ENCODE measurements at places on chromosomes 16 and 17.
A peak's percentile ranks its signal among the peaks of the same experiment; 100 is the strongest.

- DNase-seq = peak; percentile 68
These were observed 34.7 kb upstream of the RBBP6 start for GRCh38 chr16:24504472-24505345.

GRCh38 chr16:86200722-86201121 is 301.8 kb downstream of the IRF8 start:
- DNase-seq = no peak

DNA sequence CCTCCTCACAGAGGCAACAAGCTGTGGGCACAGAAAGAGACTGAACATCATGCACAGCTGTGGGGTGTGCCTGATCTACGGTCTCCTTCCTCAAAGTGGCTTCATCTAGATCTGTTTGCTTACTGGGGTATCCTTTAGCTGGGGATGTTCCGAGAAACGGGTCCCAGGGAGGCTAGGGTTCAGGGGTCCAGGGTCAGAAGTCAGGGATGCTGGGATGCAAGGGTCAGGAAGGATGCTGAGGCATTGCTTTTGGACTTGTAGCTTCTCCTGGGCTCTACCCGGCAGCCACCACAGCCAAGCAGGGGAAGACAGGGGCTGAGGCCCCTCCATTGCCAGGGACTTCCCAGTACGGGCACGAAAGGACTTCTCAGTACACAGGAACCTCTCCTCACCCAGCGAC is 6.6 kb downstream of the CD300LG start:
- no peak for DNase-seq

GRCh38 chr17:20989481-20989880 is 53.3 kb downstream of the USP22 start:
- DNase-seq = no peak

DNA sequence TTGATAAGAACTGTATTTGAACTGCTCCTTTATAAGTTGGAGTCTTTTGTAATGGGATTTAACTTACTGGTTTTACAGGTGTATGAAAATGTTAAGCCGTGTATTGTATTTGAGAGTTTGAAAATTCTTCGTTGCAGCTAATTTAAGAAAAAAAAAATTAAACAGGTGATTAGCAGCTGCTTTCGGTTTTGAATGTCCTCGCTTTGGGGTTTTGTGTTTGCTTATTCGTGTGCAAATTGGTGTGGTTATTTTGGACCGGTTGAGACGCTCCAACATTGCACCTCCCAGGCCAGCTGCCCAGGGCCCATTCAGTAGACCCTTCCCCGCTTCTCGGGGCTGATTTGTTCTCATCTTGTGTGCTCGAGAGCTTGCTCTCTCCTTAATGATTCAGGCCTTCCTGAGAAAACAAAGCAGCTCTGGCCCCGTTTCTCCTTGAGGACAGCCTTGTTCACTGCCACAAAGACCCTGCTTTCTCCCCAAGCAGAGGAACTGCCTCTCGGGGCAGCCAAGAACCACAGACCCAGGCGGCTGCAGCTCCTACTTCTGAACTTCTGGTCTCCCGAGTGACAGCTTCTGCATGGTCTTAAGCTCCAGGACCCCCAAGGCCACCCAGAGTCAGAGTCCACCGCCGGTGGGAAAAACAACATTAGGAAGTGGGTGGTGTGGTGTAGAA is 100.5 kb downstream of the MSI2 start:
- DNase-seq = no peak

DNA sequence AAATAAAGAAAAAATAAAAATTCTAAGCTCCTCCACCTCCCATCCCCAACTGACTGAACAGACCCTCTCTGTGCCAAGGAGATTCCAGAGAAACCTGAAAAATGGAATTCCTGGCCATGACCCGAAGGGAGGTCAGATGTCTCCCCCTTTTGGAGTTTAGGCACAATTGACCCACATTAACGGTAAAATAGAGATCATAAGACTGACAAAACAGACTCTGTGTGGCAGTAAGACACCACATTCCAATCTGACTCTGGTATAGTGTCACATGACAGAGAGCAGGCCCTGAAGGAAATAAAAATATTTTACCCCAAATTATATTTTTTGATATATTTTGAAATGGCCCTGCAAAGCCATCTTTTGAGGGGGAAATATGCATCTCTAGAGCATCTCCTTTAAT is 115.1 kb upstream of the ZKSCAN2 start:
- no peak for DNase-seq

- DNase-seq = peak; percentile 46
These were observed 1.1 kb downstream of the CHRNE start for GRCh38 chr17:4901648-4902344.

DNA sequence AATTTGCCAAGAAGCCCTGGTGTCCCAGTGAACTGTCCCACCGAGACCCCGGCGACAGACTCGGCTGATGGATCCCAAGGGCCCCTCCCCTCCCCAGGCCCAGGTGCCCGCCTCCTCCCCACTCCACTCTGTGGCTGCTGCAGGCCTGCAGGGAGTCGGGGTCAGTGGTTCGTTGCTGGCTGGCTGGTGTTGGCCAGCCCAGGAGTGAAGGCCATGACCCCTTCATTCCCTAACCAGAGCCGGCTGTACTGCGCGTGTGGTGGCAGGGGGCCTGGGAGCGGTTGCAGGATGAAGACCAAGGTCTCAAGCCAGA is 9.2 kb upstream of the TBX2 start:
- no peak for DNase-seq

DNA sequence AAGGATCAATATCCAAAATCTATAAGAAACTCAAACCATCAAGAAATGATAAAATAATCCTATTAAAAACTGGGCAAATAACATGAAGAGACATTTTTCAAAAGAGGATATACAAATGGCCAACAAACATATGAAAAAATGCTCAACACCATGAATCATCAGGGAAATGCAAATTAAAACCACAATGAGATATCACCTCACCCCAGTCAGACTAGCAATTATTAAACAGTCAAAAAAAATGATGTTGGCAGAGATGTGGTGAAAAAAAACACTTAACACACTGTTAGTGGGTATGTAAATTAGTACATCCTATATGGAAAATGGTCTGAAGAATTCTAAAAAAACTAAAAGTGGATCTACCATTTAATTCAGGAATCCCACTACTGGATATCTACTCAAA is 379.0 kb upstream of the SOX9 start:
- no peak for DNase-seq

- DNase-seq = peak; percentile 95
These were observed 10.0 kb downstream of the ATP5PD start for GRCh38 chr17:75036643-75037268.

- DNase-seq = no peak
These were observed 44.3 kb upstream of the CDH5 start for GRCh38 chr16:66322174-66322573.

- no peak for DNase-seq
These were observed 14.0 kb downstream of the HS3ST3A1 start for GRCh38 chr17:13587487-13588338.

DNA sequence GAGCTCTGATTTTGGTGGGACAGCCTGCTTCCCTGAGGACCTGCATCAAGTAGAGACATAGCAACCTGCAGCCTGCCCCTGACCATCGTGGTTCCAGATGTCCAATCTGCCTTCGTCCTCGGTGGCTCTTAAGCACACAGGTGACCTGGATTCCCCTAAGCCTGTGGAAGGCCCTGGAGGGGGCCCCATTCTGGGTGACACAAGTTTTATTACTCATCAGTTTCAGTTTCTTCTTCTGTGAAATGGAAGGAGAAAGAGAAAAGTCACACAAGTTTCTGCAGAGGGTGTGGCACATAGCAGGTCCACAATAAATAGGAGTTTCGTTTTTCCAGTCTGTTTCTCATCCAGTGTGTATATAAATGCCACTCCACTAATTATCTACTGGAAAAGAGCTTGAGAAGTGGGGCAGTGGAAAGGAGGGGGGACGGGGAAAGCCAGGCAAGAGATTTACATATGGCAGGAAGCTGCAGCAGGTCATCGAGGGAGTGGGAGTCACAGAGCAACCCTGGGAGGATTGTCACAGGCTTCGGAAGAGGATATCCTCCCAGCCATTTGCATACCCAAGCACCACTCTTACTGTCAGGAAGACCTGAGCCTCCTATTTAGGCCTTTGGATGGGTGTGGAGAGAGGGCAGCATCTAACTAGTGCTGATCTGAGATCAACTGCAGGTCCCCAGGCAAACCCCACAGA is 10.0 kb upstream of the NOS2 start:
- DNase-seq = peak; percentile 5

DNA sequence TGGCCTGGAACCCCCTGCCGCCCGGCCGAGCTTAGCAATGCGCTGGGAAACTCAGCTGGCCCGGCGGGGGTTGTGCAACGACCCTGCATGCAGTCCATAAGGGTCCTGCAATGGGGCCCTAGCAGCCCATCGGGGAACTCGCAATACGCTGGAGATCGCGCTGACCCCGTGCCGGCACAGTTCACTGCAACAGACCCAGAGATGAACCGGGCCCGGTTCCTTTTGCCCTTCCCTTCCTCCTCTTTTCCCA is 375 bp downstream of the SLC25A11 start:
- DNase-seq = no peak

DNA sequence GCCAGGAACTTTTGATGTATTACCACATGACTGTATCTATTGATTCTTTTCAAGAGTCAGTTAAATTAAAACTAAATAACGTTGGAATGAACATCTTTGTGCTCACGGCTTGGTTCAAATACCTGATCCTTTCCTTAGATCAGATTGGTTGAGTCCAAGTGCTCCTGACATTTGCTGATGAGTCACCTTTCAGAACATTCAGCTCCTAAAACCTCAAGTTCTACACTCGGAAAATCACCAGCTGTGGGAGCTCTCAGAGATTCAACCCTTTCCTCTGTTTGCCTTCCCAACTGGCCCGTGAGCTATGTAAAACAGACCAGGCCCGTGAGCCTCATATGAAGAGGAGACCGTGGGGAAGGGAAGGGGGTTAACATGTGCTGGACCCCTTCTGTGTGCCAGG is 68.1 kb downstream of the RTN4RL1 start:
- no peak for DNase-seq

- DNase-seq = no peak
These were observed 42.9 kb upstream of the CDRT4 start for GRCh38 chr17:15510361-15510760.

DNA sequence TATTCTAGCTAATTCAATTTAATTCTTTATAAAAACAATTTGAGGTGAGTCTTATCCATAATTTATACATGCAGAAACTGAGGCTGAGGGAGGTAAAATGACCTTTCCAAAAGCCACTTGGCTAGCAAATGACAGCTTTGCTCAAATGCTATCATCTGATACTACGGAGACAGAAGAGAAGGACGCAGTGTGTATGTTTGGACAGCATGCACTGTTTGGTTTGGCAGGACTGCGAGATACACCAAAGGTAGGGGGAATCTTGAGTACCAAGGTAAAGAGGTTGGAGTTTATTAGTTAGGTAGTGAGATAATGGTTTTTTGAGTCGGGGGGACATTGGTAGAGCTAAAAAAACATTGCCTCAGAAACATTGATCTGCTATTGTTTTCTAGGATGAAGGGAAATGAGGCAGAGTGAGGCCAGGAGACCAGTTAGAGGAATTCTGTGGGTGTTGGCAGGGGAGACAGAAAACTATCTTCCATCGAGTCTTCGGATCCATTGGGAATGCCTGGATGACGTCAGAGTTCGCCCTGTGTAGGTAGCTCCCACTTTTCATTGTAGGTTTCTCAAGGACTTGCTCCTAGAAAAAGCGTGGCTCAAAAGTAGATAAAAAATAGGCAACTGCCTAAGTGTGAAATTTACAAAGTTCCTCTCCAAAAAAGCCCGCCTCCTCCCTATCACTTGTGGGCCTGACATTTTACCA is 2.5 kb upstream of the HS3ST4 start:
- no peak for DNase-seq

GRCh38 chr16:86630471-86630870 is 52.1 kb downstream of the FOXL1 start:
- DNase-seq = no peak

DNA sequence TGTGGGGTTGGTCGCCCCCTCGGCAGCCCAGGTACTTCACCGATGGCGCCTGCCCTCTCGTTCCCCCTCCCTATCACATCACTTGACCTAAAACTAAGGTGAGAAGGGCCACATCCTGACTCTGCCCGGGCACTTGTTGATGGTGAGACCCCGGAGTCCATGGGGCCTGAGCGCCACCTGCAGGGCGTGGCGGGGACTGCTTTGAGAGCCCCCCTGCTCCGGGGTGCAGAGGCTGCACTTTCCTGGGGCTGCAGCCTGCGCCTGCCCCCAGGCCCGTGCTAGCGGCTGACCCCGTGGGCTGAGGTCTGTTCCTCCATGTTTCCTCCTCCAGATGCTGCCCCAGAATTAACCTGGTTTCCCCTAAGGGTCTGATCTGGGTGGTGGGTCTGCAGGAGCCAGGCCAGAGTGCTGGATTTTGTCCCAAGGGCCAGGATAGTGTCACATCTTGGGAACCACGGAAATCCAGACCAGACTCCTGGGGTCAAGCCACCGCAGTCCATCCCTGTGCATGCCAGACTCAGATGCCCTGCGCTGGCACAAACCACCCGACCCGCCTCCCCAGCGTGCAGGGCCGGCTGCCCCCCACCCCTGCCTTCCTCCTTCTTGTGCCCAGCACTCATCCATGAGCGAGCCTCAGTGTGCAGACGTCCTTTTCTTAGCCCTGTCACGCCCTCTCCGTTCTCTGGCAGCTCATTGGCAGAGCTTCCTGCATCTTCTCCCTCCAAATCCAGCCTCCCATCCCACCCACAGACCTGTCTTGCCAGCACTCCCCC is 2.7 kb downstream of the NDUFAF8 start:
- DNase-seq = peak; percentile 63

- DNase-seq = no peak
These were observed 325.8 kb downstream of the CBLN1 start for GRCh38 chr16:48955837-48956236.

DNA sequence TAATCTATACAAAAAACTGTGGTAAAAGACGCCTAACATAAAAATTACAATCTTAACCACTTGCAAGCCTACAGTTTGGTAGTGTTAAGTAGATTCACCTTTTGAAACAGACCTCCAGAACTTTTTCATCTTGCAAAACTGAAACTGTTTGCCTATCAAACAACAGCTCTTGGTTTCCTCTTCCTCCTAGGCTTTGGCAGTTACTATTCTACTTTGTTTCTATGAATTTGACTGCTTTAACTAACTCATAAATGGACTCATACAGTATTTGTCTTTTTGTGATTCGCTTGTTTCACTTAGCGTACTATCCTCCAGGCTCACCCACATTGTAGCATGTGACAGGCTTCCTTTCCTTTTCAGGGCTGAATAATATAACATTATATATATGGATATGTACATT is 97.0 kb downstream of the PRKCA start:
- DNase-seq = peak; percentile 48

DNA sequence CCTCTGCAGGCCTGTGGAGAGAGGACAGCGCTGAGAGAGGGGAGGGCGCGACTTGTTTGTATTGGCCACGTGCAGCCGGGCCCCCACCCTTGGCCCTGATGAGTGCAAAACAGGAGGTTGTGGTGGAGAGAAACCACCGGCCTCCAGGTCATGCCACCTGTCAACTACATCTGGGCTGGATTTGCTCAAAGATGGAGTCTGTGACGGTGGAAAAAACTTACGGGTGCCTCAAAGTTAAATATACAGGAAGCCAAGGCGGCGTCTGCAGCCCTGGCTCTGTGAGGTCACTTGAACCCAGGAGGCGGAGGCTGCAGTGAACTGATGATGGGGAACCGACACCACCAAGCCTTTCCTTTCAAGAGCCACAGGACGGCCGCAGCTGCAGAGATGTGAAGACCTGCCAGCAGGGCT is 15.7 kb downstream of the C16orf74 start:
- DNase-seq = peak; percentile 55

GRCh38 chr16:80273635-80274538 is 266.9 kb upstream of the DYNLRB2 start:
- no peak for DNase-seq

Measured in CD4-positive, alpha-beta T cell treated with Interleukin-21 for 1 hour (primary cell).